ENCODE measurements at places on chromosomes 6 and 20.

DNA sequence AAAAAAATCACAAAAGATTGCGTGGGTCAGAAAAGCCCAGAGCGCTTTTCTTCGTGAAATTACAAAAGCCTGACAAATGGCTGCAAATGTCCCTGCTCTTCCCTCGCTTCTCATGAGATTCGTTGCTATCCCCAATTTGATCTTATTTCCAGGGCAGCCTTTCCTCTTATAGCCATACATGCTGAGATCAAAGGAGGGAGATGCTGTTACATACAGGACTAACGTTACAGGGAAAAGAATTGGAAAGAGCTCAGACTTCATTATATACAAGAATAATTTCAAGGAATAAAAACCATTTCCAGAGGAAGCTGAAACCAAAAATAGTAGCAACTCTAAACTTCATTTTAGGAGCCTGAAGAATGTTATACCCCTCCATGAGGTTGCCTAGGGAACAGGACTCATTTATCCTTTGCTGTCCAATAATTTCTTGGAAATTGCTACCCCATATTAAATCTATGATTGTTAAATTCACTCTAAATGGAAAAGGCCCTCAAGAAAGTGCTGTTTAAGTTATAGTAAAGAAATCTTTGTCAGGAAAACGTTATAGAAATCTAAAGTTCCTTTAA is 81.0 kb downstream of the METTL24 start:
- DNase-seq, result no peak

DNA sequence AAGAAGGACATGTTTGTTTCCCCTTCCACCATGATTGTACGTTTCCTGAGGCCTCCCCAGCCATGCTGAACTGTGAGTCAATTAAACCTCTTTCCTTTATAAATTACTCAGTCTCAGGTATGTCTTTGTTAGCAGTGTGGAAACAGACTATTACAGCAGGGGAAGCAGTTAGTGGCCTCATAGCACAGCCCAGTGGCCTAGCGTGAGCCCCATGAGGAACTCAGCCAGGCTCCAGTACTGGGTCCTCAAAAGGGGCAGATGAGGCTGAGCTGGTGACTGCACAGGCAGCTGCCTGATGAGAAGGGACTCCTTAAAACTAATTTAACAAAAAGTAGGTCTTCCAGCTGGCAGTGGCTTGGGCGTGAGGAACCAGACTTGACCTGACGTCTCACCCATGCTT is 399.9 kb downstream of the CDH26 start:
- no peak for DNase-seq

- no peak for DNase-seq
These were observed 313.8 kb downstream of the COL12A1 start for GRCh38 chr6:74892091-74892490.

DNA sequence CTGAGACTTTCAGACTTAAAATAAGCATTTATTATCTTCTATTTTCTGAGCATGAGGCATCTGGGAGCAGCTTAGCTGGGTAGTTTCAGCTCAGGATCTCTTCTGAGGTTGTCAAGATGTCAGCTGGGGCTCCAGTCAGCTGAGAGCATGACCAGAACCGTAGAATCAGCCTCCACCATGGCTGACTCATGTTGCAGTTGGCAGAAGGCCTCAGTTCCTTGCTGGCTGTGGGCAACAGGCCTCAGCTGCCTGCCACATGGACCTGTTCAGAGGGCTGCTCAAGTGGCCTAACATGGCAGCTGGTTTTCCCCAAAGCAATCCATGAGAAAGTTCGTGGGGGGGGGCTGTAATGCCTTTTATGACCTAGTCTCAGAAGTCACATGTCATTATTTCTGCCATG is 142.3 kb downstream of the LY86 start:
- no peak for DNase-seq

- no peak for DNase-seq
These were observed 81.0 kb downstream of the AKAP7 start for GRCh38 chr6:131216246-131216645.

- DNase-seq, result no peak
These were observed 17.4 kb downstream of the PIGT start for GRCh38 chr20:45433316-45433715.

- no peak for DNase-seq
These were observed 39.4 kb downstream of the PLCB4 start for GRCh38 chr20:9108260-9108659.

- peak; percentile 63 for DNase-seq
These were observed 98.5 kb downstream of the CARMIL1 start for GRCh38 chr6:25377664-25378063.

All from NAMALWA (cell line).